CD4-positive, alpha-beta T cell treated with Interleukin-21 for 1 hour (primary cell): ENCODE measurements at places on chromosomes 7 and 10.

DNA sequence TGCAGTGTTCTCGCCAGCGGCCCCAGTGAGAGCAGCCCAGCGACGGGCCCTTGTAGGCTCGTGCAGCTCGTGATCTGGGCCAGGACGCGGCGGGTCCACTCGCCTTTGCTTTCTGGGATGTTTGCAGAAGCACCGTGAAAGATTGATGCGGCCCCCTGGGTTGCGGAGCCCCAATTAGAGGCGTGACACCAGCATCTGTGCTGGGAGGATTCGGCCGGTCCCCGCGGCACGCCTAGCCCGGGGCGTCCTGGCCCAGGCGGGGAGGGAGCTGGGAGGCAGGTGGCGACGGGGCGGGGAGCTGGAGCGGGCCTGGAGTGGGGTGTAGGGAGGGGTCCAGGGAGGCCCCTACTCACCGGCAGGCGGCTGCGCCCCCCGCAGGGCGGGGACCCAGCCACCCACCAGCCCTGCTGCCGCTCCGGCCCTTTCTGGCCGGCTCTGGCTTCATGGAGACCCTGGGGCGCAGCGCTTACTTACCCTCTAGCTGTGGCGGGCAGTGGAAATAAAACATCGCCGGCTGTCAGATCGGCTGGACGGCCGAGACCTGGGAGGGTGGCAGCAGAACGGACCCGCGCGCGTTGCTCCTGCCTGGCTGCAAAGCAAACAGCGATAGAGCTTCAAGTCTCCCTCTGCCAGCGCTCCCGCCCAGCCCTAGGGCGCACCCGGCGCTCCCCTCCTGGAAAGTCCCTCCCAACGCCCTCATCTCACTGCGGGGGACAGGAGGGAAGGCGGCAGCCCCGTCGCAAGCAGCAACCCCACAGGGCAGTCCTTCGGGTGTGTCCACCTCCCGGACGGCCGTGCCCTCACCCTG, 752 bp downstream of the DRGX start:
- DNase-seq: no peak

DNA sequence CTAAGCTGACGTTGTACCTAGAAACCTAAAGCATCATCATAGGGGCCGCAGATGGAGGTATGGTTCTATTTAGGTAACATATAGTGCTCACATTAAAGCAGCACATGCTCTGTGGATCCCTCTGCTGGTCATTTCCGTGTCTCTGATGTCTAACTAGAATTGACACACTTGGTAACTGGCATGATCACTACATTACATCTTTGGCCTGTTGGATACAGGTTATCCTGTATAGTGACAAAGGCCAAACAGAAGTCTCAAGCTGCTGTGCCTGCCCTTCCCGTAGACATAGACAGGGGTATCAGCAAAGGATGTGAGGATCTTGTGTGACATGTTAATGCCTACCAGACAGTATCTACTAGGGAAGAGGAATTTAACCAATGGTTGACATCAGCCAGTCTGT, 51.2 kb downstream of the KIF5B start:
- peak; percentile 50 for DNase-seq

GRCh38 chr7:100431286-100431735, 1.7 kb downstream of the MEPCE start:
- DNase-seq: no peak

GRCh38 chr7:28390426-28390825, 21.9 kb upstream of the CREB5 start:
- DNase-seq: no peak

DNA sequence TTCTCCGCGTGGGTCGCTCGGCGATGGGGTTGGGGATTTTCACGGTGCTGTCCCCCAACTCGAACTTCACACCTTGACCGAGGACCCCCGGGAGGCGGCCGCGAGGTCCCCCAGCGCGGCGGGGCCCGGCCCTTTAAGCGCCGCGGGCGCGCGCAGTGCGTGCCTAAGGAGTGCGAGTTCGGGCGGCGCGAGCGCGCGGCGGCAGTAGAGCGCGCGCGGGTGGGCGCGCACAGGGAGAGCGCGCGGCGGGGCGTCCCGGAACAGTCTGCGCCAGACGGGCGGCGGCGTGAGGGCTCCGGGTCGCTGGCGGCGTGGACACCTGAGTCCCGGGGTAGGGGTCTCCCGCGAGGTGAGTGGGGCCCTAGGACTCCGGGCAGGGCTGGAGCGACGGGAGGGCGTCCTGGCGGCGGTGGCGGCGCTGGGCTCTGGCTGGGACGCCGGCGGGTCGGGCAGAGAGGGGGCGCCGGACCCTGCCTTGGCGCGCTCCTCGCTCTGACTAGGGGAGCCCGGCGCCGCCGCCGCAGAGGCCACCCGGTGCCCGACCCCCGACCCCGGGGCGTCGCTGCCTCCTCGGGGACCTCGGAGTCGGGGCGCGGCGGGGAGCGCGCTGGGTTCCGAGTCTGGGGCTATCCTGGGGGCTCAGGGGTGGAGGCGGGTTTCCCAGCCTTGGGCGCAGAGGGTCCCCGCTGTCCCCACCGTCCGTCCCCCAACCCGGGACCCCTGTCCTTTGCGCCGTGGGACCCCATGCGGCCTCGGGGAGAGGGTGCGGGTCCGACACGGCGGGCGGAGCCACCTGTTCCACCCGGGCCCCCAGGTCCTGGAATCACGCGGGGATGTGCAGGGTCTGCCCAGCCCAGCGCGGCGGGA, at the start of gene PROSER2:
TSS of gene PROSER2 (plus strand) at position 235 of the 867 bp plus-strand sequence. CDS start 28,722 bp downstream, outside the sequence.
- peak; percentile 15 for DNase-seq

GRCh38 chr7:148492157-148492860, 98.3 kb upstream of the C7orf33 start:
- DNase-seq: no peak

- no peak for DNase-seq
Measured at GRCh38 chr10:78764436-78764835, 304.3 kb upstream of the ZMIZ1 start.

GRCh38 chr10:80504897-80505465, 32.7 kb upstream of the SH2D4B start:
- DNase-seq: no peak

DNA sequence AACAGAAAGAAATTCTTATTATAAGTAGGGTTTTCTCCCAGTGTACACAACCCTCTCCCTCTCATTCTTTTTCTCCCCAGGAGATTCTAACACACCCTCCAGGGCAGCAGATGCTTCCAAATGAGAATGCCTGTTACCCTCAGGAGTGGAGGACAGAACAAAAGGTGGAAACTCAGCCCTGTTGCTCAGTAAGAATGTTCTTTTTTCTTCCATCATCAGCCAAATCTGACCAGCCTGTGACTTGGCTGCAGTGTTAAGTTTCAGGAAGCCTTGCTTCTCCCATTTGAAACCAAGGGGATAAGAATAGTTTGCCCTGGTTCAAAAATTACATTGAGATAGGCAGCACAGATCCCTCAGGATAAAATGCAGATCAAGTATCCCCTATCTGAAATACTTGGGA, 77.5 kb upstream of the EEPD1 start:
- no peak for DNase-seq

DNA sequence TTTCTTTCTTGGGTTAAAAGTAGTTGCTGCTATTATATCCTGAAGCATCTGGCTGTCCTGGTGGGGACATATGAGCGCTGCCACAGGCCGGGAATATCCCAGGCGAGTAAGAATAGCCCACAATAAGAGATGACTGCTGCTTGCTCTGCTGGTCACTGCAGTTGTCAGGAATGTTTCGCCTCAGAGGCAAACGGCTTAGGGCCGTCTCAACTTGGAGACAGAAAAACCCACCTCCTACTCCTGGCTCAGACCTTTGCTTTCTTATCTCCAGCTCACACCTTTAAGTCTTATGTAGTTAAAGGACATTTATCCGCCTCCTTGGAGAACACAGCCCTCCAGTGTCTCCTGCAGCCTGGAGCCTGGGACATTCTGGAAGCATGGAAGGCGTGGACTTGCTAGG, at the start of gene GJD4:
TSS of gene GJD4 (plus strand) at position 151 of the 400 bp plus-strand sequence. CDS start at position 378, 227 bp downstream.
- DNase-seq: no peak

- no peak for DNase-seq
Measured at GRCh38 chr10:98815039-98815885, 368.5 kb upstream of the HPS1 start.

GRCh38 chr10:124990671-124991625, 49.0 kb downstream of the ZRANB1 start:
- DNase-seq: no peak

DNA sequence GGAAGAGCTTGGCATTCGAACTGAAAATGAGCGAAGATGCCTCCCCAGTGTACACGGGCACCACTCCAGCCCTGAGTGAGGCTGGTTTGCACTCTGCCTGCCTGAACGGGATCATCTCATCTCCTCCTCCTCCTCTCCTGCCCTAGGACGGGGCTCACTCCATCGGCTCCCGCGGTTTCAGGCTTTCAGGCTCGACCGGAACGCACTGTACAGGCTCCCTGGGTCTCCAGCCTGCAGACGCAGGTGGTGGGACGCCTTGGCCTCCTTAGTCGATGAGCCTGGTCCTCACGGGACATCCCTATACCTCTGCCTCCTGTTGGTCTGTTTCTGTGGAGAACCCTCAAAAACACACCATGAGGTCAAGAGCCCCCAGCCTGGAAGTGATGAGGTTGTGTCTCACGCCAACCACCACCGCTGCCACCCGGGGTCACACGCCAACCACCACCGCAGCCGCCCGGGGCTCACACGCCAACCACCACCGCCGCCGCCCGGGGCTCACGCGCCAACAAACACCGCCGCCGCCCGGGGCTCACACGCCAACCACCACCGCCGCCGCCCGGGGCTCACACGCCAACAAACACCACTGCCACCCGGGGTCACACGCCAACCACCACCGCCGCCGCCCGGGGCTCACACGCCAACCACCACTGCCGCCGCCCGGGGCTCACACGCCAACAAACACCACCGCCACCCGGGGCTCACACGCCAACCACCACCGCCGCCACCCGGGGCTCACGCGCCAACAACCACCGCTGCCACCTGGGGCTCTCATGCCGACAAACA, 56.3 kb downstream of the FOXL3 start:
- no peak for DNase-seq

- no peak for DNase-seq
Measured at GRCh38 chr7:55061726-55062499, 43.1 kb downstream of the EGFR start.

DNA sequence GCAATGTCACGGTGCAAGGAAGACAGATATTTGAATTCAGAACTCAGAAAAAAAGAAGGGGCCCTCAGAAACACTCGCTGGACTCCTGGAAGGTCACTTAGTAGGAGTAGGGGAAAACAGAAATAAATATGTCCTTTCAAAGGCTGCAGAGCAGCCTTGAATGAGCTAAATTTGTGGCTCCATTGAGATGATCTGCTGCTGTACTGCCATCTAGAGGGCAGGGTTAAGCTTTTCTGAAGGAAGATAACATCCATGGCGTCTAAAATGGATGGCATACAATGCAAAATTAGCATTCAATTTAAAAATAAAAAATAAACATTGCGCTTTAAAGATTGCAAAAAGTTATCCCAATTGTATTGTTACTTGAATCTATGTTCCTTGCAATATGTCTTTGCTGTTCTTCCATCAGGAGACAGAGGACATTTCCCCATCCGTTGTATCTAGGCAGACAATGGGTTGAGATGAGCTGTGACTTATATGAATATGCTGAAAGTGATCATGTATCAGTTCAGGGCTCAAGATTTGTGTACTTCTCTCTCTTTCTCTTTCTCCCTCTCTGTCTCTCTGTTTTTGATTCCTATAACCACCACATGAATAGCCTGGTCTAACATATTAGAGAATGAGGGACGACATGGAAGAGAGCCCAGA, 642.2 kb downstream of the SH2D4B start:
- no peak for DNase-seq

DNA sequence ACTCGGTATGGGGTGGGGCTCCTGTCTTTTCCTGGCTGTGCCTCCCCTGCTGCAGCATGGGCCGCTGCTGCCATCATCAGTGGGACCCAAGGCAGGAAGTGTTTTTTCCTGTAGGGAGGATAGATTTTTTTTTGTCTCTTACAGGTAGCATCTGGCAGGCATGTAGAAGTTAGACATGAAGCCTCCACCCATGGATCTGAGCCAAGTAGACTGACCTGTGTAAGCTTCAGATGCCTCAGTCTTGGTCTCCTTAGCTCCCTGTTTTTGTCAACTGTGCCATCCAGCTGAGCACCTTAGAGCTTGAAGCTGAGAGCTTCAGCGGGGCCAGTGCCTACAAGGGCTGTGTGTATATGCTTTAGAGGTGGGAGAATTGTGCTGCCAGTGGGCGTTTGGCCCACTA, 93.5 kb downstream of the AUTS2 start:
- no peak for DNase-seq

GRCh38 chr10:104209575-104210198, 22.5 kb downstream of the CFAP43 start:
- DNase-seq: peak; percentile 57

DNA sequence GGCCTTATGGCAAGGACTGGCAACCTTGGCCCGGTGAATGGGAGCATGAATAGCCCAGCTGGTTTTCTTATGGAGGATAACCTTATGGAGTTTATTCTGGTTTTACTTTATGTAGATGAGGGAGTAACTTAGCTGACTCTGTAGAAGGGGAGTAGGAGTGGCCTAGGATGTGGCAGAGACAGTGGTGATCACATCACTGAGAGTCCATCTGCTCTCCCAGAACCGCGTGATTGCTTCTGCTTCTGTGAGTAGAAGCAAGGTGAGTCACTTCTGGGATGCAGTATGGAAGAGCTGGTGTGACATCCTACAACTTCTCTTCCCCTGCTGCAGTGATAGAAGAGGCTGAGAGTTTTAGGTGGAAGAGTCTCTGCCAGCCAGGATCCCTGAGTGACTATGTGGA, 129.2 kb downstream of the RPS24 start:
- no peak for DNase-seq

DNA sequence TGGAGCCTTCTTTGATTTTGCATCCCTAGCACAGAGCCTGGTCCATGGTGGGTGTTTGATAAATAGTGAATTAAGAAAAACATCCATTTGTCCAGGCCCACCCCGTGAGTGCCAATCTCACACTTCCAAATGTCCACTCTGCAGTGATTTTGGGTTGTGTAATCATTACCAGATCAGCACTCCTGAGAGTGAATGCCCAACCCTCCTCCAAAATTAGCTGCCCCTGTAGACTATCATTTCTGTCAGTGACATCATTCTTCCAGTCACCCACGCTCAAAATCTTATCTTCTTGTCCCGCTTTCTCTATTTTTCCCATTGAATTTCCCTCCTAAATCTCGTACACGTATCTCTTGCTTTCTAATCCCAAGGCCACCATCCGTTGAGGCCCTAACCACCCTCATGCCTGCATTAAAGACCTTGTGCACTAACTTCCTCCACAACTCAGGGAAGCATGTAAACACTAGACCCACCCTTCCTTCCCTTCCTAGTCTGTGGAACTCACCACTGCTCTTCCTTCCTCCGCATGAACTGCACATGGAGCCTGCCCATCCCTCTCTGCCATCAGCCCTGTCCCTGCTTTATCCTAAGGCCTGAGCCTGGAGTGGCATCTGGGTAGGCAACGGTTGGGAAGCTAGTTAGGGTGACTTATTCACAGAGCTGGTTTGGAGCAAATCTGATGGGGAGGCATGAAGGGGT, 32.8 kb downstream of the PIK3AP1 start:
- no peak for DNase-seq

- no peak for DNase-seq
Measured at GRCh38 chr7:123935436-123936381, 10.7 kb downstream of the SPAM1 start.
